ENCODE measurements at places on chromosomes 4 and X.

GRCh38 chr4:40986375-40986774 is 228.0 kb downstream of the APBB2 start:
- no peak for DNase-seq

DNA sequence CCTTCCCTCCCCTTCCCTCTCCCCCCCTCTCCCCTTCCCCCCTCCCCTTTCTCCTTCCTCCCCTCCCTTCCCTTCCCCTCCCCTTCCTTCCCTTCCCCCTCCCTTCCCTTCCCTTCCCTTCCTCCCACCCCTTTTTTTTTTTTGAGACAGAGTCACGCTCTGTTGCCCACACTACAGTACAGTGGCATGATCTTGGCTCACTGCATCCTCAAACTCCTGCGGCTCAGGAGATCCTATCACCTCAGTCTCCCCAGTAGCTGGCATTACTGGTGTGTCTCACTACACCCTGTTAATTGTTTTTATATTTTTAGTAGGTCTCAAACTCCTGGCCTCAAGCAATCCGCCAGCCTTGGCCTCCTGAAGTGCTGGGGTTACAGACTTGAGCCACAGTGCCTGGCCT is 66.6 kb downstream of the TBC1D9 start:
- no peak for DNase-seq

- DNase-seq = no peak
These were observed 34.3 kb downstream of the SHROOM4 start for GRCh38 chrX:50779694-50780093.

- no peak for DNase-seq
These were observed 26.8 kb downstream of the MGST2 start for GRCh38 chr4:139692309-139693012.

- DNase-seq = no peak
These were observed 65.8 kb downstream of the BCOR start for GRCh38 chrX:40031911-40032310.

GRCh38 chr4:46844325-46844917 is 64.6 kb downstream of the COX7B2 start:
- DNase-seq = peak; percentile 78

- DNase-seq = no peak
These were observed 132.7 kb downstream of the TMEM164 start for GRCh38 chrX:110135618-110136017.

DNA sequence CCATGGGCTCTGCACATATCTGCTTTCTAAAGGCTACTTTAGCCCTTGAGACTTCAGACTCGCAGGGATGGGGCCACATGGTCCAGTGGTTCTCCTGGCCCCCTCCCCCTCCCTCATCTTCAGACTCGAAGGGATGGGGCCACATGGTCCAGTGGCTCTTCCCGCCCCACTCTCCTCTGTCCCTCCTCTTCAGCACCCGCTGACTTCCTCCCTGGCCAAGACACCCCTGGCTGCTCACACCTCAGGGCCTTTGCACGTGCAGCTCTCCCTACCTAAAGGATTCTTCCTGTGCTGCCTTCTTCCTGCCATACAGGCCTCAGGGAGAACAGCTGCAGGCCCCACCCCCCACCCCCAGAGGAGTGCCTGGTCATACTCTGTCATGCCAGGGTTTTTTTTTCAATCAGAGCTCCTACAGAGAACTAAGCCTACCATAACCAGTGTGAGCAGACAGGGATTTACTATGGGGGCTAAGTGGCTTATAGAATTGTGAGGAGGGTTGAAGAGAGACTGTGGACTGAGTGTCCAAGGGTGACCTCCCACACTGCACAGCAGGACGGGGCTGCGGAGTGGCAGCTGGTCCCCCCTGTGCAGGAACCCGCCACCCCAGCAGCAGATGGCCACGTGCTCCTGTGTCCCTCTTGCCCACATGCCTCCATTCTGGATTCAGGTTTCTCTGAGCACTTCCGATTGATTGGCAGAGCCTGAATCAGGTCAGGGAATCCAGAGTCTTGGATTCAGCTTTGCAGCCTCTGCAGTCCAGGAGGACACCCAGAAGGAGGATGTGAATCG is 6.1 kb upstream of the SPON2 start:
- no peak for DNase-seq

DNA sequence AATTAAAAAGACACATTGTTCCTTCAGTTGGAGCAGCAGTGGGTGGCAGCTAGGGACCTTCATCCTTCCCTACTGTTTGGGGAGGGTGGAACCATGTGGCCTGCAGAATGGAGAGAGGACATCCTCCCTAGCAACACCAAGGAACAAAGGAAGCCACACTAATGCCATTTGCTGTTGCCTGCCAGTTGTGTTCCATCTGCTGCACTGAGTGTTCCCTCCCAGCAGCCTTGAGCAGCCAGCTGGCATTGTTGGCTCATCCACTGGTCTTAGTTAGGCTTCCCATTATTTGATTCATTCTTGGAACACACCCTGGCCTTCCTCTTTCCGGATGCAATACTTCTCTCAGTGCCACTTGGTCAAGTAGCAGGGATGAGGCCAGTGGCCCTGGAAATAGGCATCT is 25.0 kb upstream of the HMGB3 start:
- DNase-seq = no peak

DNA sequence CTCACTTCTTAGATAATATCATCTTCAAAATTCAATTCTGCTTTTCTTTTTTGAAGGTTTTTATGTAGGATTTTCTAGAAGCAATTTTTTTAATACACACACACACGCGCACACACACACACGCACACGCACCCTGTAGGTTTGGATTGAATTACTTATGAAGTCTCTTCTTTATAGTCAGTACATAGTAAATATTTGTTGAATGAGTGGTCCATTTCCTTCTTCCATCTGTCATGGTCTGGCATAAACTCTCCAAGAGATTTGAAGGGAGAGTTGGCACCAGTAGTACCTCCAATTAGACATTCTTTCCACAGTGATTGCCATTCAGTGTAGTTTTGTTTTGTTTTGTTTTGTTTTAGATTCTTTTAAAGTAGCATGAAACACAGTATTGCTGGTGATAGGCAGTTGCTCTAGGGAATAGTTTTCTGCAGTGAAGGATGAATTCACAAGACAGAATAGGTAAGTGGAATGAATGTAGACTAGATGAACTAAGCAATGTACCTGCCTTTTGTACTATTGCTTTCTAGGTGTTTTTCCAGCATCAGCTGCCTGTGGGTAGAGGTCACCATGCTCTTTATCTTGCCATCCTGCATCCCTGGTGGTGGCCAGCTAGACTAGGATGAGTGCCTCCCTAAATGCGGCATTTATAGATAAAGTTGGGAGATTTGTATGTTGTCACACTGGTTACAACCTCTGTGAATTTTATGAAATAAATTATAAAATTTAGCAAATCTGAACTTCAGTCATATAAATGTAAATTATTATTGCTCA is 20.5 kb downstream of the PDLIM5 start:
- no peak for DNase-seq

GRCh38 chrX:281166-281999 is at the start of gene PLCXD1:
PLCXD1 (plus strand) TSS chrX:281381; CDS start chrX:284188, 2,807 bp downstream.
- DNase-seq = peak; percentile 36

DNA sequence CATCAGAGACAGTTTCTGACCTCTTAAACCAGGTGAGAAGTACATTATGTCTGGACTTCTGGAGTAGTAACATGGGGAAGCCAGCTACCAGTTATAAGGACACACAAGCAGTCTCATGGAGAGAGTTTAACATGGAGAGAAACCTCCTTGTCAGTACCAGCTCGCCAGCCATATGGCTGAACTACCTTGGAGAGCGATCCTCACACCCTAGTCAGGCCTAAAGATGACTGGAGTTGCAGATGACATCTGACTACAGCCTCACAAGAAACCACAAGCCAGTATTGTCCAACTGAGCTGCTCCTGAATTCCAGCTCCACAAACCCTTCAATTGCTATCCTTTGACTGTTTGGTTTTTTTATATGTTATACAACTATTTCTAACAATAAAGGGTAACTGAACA is 49.8 kb downstream of the PDHA2 start:
- DNase-seq = no peak

DNA sequence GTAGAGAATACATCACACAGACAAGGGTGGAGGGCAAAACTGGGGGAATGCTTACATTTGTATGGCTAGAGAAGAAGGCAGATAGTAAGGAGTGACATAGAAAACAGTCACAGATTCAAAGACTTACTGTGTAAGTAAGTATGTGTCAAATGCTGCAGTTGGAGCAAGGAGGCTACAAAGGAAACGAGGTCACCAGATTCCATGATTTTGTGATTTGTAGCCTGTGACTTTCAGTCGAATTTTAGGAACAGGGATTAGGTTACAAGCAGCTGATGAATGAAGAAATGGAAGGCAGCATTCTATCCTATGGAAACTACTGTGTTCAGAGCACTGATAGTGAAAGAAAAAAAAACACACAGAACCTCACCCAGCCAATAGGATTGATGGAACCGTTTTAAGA is 407.9 kb downstream of the IL15 start:
- DNase-seq = no peak

GRCh38 chrX:8846266-8846665 is 45.1 kb upstream of the FAM9A start:
- no peak for DNase-seq

- DNase-seq = no peak
These were observed 9.4 kb downstream of the GPRIN3 start for GRCh38 chr4:89298155-89298554.

- no peak for DNase-seq
These were observed 48.2 kb downstream of the HADH start for GRCh38 chr4:108037884-108038283.

DNA sequence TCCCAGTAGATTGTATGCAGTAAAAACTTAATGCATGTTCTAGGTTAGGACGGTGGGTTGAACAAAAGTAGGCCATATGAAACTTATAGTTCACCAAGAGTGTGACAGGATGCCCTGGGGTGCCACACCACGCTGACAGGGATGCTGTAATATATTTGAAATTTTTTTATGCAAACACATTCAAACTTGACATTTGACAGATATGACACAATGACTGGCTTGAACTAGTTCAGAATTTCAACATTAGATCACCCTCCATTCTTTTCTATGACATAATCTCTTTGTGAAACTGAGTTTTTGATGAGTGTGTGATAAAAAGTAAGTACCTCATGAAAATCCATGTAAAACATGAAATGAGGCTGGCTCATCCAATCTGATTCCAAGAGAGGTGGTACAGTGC is 198.4 kb downstream of the PALLD start:
- no peak for DNase-seq

DNA sequence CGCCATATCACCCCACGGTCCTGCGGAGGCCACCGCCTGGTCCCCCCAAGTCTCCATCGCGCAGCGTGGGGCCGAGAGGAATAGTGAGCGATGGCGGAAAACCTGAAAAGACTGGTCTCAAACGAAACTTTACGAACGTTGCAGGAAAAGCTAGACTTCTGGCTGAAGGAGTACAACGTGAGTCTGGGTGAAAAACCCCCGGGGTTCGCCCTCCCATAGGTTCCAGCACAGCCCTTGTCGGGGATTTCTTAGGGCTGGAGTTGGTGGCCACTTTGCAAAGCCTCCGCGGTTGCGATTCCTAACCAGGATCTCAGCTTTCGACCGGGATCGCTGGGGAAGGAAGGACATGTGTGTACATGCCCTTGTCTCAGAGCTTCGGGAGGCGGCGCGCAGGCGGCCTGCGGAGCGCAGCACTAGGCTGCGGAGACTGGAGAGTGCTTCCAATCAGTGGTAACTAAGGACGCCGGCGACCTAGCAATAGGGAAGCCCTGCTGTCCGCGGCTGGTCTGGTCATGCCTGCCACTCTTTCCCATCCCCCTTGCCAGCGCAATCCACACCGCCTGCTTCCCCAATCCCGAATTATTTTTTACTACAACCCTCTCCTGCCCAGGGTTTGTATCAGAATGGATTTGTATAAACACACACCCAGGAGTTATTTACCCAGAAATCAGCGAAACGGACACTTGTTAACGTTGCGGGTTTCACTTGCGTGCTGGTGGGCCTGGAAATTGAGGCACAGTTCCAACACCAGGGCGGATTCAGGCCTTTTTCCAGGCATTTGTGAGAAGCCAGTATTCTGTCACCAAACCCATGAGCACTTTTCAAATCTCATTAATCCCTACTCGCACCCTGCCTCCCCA is 741 bp downstream of the SPATA18 start:
- DNase-seq = peak; percentile 25

DNA sequence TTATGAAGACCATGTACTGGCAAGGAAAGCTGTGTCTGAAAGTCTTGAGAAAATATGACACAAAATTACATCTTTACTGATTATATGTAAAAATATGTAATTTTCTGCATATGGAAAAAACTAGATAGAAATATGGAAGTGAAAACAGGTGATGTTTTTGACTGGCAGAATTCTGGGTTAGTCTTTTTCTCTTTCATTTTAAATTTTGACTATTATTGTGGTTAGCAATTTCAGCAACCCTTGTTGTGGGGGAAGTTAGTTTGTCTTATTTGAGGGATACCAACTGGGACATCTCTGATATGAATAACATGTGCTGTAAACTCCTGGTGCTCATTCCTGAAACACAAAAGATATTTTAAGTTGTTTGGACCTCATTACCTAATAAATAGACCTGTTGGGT is 49.9 kb upstream of the CPEB2 start:
- no peak for DNase-seq

- DNase-seq = peak; percentile 66
These were observed 51.7 kb upstream of the CHRDL1 start for GRCh38 chrX:110847334-110847733.

DNA sequence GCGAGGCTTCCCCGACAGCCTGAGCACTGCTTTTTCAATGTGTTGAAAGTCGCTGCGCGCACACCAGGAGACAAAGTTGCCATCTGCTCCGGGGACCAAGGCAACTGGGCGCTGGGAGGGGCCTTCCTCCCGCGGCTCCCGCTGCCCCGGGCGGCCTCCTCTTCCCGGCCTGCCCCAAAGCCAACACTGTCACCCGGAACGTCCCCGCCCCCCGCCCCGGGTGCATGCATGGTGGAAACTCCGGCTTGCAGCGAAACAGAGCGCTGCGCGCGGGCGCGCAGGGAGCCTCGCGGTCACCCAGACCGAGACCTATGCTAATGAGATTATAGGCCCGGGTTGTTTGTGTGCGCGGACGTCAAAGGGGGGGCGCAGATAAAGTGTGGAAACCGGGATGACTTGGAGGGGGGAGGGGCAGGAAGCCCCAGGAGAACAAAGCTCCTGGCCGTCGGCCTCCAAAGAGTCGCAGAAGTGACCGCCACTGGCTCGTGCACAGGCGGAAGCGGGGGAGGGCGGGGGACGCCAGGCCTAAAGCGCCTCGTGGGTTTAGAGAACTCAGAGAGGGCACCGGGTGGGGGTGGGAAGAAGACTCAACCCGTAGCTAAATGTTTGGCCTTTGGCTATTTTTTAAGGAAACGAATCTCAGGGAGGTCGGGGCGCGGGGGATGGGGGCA is 88.8 kb downstream of the BCOR start:
- DNase-seq = no peak

DNA sequence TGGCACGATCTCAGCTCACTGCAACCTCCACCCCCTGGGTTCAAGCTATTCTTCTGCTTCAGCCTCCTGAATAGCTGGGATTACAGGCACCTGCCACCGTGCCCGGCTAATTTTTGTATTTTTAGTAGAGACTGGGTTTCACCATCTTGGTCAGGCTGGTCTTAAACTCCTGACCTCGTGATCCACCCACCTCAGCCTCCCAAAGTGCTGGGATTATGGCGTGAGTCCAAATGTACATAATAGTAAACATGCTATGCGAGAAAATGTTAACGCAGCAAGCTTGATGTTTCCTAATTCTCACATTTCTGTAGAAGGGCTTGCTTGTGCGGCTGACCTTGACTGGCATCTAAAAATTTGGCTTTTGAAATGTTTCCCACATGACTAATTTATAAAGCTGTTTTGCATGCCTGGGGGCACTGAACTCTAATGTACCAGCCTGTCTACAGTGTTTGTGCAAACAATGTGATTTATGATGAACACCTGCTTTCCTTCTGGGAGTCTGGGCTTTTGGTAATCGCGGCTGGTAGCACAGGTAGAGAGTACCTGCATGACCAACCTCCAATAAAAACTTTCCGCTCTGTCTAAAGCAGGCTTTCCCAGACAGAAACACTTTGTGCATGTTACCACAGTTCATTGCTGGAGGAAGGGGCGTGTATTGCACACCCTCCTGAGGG is 216.8 kb downstream of the IL15 start:
- DNase-seq = no peak
